ENCODE measurements at places on chromosomes 5 and 9.

DNA sequence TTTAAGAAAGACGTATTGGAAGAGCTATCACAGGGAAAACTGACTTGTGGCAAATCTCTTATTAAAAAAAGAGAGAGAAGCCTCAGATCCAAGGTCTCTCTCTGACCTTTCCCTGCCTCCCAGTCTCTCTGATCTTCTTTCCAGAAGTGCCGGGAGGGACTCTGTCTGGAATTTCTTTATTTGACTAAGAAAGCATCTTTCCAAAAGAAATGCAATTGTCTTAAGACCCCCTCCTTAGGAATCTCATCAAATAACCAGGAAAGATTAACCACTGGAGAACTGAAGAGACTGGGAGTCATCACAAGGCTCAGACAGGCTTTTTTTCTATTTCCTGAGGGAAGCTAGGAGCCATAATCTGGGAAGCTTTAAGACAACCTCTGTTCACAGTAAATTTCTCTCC lies 4.6 kb downstream of the C1QTNF3 start:
- DNase-seq = no peak

GRCh38 chr5:106423109-106423897 lies 1247.4 kb downstream of the EFNA5 start:
- DNase-seq = no peak

DNA sequence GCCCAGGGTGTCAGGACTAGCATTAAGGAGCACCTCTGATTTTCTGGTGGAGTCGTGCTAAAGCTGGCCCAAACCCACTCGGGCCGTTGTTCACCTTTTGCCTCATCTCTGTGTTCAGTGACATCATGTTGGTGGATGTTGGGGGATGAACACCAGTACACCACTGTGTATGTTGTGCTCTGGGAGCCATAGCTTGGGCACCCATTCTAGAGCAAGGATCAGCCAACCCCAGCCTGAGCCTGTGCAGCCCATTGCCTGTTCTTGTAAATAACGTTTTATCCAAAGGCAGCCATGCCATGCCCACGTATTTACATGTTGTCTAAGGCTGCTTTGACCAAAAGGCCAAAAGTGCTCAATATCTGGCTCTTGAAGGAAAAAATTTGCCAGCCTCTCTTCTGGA lies 245.6 kb downstream of the FANCC start:
- DNase-seq = no peak

- no peak for DNase-seq
Measured at GRCh38 chr9:87661241-87661640, 64.7 kb upstream of the CTSL start.

DNA sequence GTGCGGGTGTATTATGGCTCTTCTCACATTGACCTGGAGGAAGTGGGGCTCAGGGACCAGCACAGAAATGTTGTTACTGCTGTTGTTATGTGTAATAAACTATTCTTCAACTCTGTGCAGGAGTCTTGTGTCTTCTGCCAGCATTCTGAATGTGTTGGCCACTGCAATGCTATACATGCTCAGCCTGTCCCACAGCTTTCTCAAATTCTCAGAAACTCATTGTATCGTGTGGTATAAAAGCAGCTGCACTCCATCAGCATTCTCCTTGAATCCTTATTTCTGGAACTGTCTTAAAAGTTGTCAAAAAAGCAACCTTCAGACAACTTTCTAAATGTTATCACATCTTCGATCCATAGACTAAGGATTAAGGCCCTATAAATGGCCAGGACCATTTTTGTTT lies 72.0 kb downstream of the ZNF474 start:
- no peak for DNase-seq

Data from SK-N-SH (cell line).